ENCODE measurements at places on chromosomes 16 and 17.

DNA sequence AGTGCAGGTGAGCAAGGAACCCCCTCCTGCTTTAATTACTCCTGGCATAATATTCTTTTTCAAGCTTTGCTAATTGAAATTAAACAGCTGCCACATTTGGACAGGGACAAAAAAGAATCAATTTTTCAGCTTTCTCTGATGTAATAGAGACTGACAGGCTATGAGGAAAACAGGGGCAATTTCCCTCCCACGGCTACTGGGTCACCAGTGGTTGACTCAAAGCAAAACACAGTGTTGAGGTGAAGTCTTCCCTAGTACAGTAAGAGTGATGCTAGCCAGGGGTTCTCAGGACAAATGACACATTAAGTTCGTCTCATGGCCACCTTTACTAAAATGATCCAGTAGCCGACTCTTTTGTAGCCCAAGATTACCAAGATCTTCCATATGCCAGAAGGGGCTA, 38.6 kb upstream of the PMFBP1 start:
- DNase-seq: no peak

- no peak for DNase-seq
Observed at GRCh38 chr16:90033387-90033786, 14.1 kb upstream of the DBNDD1 start.

- no peak for DNase-seq
Observed at GRCh38 chr17:67784364-67785121, 40.8 kb upstream of the BPTF start.

GRCh38 chr16:73289232-73289631, 241.3 kb upstream of the ZFHX3 start:
- DNase-seq: no peak
